Gastroesophageal sphincter (tissue), 4 donors: ENCODE measurements at places on chromosomes 13 and 19.

GRCh38 chr19:19304186-19304965 is 15.9 kb downstream of the SUGP1 start:
- ATAC-seq, result no peak

DNA sequence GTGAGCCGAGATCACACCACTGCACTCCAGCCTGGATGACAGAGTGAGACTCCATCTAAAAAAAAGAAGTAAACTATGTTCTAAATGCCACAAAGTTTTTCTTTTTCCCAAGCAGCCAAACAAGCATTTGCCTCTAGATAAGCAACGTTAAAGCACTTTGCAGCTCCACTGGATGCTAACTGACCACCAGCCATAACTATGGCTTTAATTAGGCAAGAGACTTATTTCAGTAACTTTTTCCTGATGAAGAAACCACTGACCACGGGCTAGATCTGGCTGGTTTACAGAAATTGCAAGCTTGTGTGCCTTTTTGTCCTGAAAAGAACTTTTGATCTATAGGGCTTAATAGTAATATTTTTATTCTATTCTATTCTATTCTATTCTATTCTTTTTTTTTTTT is 22.1 kb downstream of the CD70 start:
- ATAC-seq, result no peak

DNA sequence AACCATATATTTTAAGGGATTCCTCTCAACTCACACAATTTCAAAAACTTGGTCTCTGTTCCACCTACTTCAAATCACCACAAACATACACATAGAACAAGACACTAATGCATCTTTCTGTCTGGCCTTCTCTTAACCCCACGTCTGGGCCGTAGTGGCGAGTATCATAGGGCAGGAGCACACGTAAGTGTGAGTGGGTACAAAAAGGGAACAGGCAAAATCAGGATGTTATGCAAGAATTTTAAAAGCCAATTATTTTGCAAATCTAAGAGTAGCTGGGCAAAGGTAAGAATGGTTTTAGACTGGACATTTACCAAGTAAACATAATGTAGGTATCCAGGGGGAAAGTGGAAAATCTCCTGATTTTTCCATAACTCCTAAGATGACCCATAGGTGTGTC is 35.1 kb downstream of the MTMR6 start:
- no peak for ATAC-seq

- no peak for ATAC-seq
Measured at GRCh38 chr13:90947976-90948375, 399.5 kb upstream of the MIR17HG start.

GRCh38 chr19:39811064-39811463 is 22.9 kb downstream of the DYRK1B start:
- no peak for ATAC-seq

- ATAC-seq, result no peak
Measured at GRCh38 chr13:97967948-97968347, 14.5 kb downstream of the IPO5 start.

GRCh38 chr19:7515645-7516151 is at the start of gene ZNF358:
TSS of gene ZNF358 (plus strand) at chr19:7516103. CDS start at chr19:7519243, 3,140 bp downstream.
- peak; percentile 88 for ATAC-seq

GRCh38 chr13:39422845-39423565 is 180.0 kb downstream of the LHFPL6 start:
- no peak for ATAC-seq

- ATAC-seq, result no peak
Measured at GRCh38 chr19:30516531-30516930, 144.3 kb downstream of the ZNF536 start.

DNA sequence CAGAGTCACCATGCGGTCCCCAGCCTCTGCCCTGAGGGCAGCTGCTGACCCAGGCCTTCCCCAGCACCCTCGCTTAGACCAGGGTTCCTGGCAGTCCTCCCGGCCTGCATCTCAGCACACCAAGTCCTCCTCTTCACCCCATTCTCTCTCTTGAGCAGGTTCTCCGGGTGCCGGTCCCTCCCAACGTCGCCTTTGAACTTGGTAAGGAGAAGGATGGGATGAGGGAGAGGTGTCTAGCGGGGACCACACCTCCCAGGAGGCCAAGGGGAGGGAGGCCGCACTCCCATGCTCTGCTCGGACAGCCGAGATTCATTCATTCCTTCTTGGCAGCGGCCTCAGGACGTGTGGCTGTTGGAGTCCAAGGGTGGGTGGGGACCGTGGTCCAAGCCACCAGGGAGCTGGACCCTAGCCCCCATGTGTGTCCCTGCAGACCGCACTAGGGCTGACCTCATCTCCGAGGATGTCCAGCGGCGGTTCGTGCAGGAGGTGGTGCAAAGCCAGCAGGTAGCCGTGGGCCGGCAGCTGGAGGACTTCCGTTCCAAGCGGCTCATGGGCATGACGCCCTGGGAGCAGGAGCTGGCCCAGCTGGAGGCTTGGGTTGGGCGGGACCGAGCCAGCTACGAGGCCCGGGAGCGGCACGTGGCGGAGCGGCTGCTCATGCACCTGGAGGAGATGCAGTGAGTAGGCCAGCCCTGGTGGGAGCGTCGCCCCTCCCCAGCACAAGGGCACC is 9.4 kb downstream of the ARHGEF1 start:
- ATAC-seq, result no peak

GRCh38 chr19:18789883-18790565 is 1.1 kb downstream of the COMP start:
- no peak for ATAC-seq

DNA sequence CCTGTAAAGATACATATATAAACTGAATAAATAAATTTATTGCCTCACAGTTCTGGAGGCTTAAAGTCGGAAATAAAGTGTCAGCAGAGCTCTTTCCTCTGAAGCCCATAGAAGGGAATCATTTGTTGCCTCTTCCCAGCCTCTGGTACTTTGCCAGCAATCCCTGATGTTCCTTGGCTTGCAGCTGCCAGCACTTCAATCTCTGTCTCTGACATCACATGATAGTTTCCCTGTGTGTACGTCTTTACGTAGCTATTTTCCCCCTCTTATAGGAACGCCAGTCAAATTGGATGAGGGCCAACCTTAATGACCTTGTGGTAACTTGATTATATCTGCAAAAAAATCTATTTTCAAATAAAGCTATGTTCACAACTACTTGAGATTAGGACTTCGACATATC is 250.9 kb downstream of the LIG4 start:
- no peak for ATAC-seq

DNA sequence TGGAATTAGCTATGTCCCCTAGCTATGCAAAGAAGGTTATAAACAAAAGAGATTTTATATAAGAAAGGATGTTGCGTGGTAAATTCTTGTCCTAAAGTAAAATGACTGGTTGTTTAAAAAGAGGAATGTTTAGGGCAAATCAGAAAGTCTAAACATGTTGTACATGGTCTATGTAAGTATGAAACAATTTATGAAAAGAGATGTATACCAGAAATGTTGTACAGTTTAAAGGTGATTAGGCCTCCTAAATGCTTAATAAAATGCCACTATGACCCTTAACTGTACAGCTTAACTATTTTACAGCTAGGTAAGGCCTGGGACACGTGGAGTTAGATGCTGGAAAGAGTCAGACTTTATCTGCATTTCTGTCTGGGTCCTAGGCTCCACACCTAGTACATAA is 775.9 kb upstream of the KLHL1 start:
- no peak for ATAC-seq

- ATAC-seq, result no peak
Measured at GRCh38 chr19:44582581-44583265, 30.6 kb upstream of the IGSF23 start.

DNA sequence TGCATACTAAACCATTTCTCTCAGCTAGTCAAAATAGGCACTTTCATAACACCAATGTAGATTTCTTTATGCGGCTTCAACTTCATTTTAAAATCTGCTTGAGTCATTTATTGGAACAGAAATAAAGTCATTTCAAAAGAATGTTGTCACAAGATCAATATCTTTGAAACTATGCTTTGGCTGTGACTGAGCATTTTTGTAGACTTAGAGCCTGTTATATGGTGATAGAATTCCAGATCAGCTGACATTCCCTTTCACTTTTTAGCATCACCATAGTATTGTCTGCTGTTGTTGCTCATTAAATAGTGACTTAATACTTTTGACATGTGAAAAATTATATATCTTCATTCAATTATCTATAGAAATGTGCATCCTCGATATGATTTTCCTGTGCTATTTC is 279.2 kb upstream of the PRR20A start:
- ATAC-seq, result no peak

DNA sequence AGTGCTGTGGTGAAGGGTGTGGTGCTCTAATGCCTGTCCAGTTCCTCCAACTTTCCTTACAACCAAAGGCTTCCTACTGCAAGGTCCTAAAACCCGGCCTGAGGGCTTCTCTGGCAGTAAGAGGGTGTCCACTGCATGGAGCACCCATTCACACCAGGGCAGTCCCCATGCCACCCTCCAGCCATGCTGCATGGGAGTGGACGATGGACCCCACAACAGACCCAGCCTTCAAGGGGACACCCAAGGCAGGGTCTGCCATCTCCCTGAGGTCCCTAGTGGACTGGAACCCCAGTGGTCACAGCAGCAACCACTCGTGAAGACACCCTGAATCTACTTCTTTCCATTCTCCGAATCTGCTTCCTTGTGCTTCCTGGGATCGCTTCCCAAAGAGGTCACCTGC is 117.6 kb upstream of the SOX1 start:
- no peak for ATAC-seq

DNA sequence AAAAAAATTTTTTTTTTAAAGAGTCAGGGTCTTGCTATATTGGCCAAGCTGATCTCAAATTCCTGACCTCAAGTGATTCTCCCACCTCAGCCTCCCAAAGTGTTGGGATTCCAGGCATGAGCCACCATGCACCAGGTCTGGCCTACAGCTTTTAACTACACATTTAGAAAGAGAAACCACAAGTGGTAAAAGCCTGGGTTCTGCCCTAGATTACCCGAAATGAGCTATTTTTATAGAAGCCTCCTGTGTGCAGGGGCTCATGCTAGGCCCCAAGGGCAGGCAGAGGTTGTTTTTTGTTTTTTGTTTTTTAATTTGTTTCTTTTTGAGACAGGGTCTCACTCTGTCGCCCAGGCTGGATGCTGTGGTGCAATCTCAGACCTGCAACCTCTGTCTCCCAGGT is 14.0 kb upstream of the MYADM start:
- no peak for ATAC-seq

GRCh38 chr13:106161146-106161545 is 374.3 kb downstream of the EFNB2 start:
- ATAC-seq, result no peak

DNA sequence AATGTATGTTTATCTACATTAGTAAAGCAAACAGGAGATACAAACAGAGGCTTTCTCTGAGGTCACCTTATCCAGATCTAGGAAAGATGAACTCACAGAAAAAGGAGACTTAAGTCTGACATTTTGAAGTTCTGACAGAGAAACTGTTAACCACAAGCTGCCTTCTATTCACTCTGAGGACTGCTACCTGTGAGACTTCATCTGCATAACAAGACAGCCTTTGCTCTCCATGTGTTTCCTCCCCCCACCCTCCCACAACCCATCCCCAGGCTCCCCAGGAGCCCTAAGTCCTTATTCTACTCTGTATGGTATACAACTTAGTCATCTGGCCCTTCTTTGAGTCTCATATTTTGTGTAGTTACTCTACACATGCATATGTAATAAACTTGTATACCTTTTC is 699.0 kb downstream of the FGF9 start:
- ATAC-seq, result no peak

- ATAC-seq, result no peak
Measured at GRCh38 chr13:20960663-20961309, 58.2 kb upstream of the XPO4 start.

DNA sequence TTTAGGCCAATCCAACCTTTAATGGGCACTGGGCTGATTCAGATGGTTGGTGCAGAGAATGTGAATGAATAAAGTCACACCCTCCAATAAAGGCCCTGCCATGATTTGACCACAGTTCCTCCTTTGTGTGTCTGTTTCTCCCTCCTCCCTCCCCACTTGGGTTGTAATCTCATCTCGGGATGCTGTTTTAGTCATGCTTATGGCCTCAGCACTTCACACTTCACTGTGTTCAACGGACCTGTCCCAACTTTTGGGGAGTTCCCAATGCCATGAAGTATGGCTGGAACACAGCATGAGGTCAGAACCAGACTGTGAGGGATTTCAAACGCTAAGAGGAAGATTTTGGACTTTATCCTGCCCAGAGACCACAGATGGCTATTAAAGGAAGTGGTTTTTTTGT is 5.6 kb upstream of the RAB8A start:
- no peak for ATAC-seq

- ATAC-seq, result peak; percentile 93
Measured at GRCh38 chr19:50368649-50369570, 3.5 kb upstream of the NAPSA start.

DNA sequence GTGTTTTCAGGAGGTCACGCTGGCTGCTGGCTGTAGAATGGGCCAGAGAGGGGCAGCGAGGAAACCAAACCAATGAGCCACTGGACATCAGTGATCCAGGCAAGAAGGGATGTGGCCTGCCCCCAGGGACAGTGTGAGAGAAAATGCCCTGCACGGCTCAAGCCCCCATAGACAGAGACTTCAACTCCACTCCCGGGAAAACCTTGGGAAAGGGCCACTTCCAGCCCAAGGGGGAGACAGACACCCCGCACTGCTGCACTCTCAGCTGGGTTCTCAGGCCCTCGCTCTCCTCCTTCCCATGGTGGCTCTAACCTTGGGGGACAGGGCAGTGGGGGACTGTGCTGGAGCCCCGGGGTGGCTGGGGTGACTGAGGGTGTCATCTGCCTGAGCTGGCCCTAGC is 172.0 kb downstream of the KATNAL1 start:
- ATAC-seq, result no peak

- ATAC-seq, result no peak
Measured at GRCh38 chr19:46935066-46935663, 74.4 kb downstream of the ARHGAP35 start.
